Neural crest cell (in vitro differentiated cells): ENCODE measurements at places on chromosomes 7 and 10.

DNA sequence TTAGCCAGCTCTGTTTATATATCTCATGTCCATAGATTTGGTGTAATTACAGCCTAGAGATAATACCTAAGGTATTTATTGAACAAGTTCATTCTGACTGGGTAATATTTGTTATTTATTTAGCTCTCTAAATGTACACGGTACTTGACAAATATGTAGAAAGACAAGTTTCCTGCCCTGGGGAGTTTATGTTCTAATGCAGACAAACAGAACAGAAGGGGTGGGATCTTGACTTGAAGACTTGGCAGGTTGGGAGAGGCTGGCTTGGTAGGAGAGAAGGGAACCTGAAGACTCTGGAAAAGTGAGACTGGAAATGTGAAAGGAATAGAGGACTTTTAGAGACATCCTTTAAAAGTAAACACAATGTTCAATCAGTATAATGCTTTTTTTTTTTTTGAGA lies 97.7 kb upstream of the CDK6 start:
- DNase-seq = no peak

DNA sequence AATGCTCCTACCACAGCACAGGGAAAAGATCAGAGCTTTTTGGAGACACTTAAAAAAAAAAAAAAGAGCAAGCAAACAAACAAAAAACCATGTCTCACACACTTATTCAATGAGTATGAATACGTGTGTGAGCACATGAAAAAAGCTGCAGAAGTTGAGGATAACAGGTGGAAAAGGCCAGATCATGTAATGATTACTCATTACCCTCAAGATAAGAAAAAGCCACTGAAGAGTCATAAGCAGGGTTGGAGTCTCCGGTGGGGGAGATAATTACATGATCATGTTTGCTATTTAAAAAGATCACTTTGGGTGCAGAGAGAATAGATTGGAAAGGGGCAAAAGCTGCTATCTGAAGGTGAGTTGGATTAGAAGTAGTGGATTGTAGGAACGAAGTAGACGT lies 77.0 kb downstream of the POU6F2 start:
- no peak for DNase-seq

DNA sequence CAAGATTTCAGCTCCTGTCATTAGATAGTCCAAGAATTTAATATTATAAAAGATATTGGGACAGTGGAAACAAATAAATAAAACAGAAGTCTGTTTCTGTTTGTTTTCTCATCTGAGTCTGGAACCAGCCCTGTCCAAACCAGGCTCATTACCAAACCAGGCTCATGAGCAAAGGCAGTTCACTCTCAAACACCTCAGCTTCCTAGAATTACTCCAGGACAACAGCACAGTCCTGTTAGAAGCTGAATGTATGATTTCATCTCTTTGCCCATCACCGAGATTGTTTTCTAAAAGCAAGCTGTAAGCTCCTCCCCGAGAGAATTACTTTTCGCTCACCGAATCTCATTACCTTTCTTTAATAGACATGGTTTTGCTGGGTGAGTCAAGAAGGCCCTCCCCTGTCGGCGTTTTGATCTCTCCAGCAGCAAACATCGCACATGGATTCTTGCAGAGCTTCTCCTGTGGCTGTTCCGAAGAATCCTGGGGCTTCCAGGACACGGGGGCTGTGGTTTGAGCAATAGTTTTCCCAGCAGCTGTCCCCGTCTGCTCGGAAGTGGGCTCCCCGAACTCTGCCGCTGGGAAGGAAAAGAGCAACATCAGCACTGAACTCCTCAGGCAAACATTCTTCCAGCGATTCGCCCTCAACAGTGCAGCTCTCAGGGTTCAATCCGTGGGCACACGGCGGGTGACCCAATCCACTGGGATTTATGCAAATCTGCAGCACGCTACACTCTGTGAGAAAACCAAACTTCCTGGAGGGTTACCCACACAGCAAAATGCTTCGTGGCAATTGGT lies 112.5 kb downstream of the SVIL start:
- DNase-seq = no peak

DNA sequence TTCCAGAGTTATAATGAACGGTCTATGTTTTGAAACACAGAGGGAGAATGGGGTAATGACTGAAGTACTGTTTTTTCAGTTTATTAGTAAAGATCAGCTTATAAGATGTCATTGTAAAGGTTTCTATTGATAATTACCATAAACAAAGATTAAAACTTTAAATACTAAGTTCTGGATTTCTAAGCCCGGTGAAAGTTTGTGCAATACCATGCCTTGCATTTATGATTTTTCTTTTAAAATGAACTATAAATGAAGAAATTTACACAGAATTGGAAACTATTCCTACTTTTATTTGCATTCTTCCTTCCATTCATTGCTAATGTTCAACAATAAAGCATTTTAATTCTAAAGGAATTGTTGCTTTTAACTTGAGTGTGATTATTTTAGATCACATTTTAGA lies 4.9 kb downstream of the MEOX2 start:
- no peak for DNase-seq

- DNase-seq = no peak
These were observed 202.6 kb upstream of the FRMD4A start for GRCh38 chr10:14533295-14533694.

- DNase-seq = no peak
These were observed 259.1 kb downstream of the PTPRN2 start for GRCh38 chr7:158328376-158329013.

GRCh38 chr7:41093141-41093540 lies 609.7 kb downstream of the INHBA start:
- no peak for DNase-seq

DNA sequence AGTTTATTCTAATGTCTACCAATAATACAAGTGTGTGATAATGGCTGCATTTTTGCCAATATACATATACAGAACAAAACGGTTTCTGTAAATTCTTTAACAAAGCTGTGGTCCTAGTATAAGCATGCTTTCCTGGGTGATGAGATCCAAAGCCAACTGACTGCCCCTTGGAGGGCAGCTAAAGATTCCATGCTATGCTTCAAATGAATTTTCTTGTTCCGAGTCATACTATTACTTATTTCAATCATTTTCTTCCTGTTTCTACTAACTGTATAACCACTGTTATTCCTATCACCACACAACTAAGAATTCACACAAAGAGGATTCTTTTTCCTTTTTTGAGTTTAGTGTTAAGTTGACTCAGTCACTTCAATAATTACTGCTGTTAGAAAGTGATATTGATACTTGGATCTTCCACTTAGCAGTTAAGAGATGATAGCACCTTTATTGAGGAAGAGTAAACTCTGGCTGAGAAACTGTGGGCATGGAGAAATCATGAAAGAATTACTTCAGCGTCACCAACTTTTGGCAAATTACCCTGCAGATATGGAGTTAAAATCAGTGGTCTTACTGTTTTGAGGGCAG lies 197.5 kb downstream of the ARL4A start:
- DNase-seq = no peak

GRCh38 chr7:28759475-28759971 lies 198.6 kb downstream of the TRIL start:
- no peak for DNase-seq

DNA sequence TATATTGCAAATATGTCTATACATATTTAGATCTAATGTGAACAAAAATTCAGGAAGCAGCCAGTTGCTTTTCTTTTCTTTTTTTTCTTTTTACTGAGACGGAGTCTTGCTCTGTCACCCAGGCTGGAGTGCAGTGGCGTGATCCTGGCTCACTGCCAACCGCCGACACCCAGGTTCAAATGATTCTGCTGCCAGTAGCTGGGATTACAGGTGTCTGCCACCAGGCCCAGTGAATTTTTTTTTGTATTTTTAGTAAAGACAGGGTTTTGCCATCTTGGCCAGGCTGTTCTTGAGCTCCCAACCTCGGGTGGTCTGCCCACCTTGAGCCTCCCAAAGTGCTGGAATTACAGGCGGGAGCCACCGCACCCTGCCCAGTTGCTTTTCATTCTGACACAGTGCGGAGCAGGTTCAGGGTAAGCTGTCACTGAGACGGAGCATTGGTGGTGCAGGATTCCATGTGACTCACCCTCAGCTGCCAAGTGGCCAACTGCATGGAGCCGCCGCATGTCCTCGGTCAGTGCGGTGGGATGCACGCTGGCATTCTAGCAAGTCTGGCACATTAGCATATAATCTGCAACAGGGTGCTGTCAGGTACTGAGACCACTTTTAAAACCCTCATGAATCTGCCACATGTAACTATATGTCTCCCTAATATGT lies 362.7 kb downstream of the DNAJB6 start:
- no peak for DNase-seq

DNA sequence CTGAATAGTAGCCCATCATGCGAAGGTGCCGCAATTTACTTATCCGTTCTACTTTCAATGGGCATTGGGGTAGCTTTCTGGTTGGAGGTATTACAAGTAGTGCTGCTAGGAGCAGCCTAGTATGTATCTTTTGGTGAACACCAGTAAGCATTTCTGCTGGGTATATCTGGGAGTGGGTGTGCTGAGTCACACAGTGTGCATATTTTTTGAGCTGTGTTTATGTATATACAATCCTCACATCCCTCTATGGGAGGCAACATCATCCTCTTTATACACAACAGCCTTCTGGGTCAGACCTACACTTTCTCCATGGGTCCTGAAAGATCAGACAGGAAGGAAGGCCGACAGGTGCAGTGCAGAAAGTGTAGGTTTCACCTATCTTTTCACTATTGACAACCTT lies 36.3 kb downstream of the PYROXD2 start:
- DNase-seq = no peak

DNA sequence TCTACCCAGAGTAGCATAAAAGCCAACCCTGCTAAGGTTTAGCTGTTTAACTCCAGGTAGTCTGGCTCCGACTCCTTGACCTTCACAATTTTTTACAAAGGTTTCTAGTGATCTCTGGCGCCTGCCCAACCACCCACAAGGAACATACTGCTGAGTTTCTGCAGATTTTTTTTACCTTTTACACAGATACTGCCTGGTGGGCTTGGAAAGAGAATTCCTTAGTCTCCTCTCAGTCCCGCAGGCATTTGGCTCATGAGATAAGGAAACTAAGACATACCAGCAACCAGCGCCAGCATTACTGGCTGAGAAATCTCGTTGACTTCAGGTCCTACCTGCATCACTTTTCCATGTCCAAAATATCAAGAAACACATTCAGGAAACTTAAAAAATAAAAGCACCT lies 51.1 kb upstream of the LYZL1 start:
- DNase-seq = no peak

DNA sequence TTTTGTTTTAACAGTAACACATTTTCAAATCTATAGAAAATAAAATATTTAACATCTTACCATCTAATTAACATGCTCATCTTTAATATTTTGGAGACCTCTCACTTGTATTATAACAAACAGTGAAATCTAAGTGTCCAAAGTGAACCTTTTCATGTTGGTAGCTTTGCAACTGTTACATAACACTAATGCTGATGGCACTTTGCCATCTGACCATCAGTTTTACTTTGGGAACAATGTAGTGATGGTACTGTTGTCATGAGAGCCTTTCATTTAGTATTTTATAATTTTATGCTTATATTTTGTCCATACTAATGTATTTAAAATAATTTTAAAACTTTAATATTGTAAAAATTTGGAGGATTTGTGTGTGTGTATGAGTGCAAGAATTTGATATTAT lies 1017.0 kb upstream of the KCND2 start:
- no peak for DNase-seq

GRCh38 chr10:27242951-27243551 lies 2.5 kb upstream of the ACBD5 start:
- peak; percentile 28 for DNase-seq

GRCh38 chr7:53100091-53100490 lies 64.7 kb downstream of the POM121L12 start:
- DNase-seq = no peak

DNA sequence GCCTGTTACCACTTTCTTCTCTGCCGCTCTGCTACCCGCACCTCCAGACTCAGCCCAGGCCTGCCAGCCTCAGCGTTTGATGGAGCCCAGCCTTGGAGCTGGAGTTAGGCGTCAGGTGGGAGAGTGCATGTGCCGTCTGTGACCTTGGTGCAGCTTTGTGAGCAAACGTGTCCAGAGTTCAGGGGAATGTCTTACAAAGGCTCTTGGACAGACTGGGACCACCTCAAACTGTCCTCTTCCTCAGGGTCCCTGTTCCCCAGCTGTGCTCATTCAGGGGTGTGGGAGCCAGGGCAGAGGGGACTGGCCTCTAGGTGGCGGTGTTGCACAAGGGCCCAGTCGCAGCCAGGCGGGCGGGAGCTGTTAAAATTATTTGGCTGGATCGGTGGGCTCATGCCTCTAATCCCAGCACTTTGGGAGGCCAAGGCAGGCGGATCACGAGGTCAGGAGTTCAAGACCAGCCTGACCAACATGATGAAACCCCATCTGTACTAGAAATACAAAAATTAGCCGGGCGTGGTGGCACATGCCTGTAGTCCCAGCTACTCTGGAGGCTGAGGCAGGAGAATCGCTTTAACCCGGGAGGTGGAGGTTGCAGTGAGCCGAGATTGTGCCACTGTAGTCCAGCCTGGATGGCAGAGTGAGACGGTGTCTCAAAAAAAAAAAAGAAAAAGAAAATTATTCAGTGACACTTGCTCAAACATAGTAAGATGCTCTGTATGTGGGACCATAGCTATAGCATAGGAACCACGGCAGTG lies 89.2 kb downstream of the ADCY1 start:
- DNase-seq = peak; percentile 12

GRCh38 chr10:126041804-126042231 lies 145.5 kb downstream of the FANK1 start:
- peak; percentile 60 for DNase-seq

DNA sequence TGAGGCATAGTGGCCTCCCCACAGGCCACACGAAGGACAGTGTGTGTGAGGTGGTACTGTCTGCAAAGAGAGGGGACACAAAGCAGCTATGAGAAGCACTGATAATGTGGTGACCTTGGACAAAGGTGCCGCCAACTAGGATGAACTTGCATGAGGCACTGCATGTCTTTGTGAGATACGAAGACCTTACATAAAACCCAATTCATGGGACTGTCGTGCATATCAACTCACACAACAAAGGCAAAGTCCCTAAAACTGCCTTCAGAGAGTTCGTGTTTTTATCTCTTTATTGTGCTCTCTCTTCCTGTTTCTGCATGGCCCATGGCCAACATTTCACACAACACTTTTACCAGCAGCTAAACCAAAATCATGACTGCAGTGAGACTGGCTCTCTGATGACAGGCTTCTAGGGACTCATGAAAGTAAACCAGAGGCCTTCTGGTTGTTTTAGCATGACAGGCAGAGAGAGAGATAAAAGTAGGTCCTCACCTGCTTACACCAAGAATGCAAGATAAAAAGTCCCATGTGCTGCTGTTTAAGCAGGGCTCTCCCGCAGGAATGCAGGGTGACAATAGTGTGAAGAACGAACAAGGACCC lies 347.8 kb downstream of the ELMO1 start:
- DNase-seq = no peak

GRCh38 chr7:103686064-103686463 lies 240.1 kb upstream of the SLC26A5 start:
- DNase-seq = no peak

DNA sequence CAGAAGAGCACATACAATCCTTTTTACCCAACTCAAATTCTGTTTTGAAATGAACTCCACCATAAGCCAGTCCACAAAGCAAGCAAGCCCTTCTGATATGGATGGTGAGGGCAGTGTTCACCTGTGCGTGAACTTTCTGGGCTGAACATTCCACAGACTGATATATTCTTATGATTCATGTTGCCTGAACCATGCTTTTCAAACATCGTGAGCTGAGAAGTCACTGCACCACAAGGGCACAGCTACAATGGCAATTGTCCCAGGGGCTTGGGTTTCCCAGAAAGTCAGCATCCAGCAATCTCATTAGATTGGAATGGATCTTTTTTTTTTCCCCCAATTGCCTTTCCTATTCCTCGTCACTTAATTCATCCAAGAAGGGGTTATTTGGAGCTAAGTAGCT lies 86.9 kb upstream of the ZNF438 start:
- no peak for DNase-seq
